ENCODE measurements at places on chromosomes 5 and 9.

DNA sequence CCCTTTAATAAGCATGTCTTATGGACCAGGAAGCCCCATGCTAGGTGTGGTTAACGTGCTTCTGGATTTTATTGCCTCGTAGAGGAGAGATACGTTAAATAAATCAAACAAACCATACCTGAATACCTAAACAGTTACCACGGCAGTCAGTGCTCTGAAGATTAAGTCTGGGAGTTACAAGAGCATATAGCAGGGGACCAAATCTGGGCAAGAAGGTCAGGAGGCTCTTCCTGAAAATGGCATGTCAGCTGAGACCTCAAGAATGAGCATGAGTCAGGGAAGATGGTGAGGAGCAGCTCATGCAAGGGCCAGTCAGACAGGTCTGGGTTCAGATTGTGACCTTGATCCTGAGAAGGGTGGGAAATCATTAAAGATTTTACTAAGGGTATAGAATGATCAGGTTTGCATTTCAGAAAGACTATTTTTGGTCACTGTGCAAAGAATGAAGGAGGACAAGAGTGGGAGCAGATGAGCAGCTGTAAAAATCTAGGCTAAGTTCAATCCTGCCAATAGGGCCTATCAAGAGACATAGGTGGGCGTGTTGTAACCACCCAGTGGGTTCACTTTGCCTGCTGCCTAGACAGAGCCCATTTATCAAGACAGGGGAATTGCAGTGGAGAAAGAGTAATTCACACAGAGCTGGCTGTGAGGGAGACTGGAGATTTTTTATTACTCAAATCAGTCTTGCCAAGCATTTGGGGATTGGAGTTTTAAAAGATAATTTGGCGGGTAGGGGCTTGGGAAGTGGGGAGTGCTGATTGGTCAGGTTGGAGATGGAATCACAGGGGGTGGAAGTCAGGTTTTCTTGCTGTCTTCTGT lies 4.8 kb upstream of the ZNF366 start:
- DNase-seq = no peak

- DNase-seq = no peak
Observed at GRCh38 chr9:92254381-92255337, 38.8 kb downstream of the IARS1 start.

- DNase-seq = no peak
Observed at GRCh38 chr9:81132796-81133195, 556.6 kb downstream of the TLE1 start.

GRCh38 chr5:142981886-142982820 lies 212.0 kb downstream of the ARHGAP26 start:
- DNase-seq = peak; percentile 75

DNA sequence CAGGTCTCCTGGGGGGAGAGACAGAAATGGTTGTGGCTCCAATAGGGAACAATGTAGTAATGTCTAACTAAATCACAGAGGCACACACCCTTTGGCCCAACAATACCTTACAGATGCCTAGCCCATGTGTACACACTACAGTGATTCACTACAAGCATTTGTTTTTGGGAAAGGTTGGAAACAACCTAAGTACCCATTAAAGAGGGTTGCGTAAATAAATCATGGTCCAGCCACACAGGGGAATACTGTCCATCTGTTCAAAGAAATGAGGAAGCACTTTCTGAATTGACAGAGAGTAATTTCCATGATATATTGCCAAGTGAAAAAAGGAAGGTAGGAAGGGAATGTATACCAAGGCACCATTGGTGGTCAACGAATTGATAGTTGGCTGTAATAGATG lies 22.0 kb upstream of the GTF3C5 start:
- DNase-seq = no peak

- no peak for DNase-seq
Observed at GRCh38 chr5:179817890-179818745, 2.6 kb upstream of the SQSTM1 start.

GRCh38 chr5:102077920-102078319 lies 218.2 kb downstream of the SLCO4C1 start:
- DNase-seq = no peak

GRCh38 chr9:115396071-115396529 lies 278.1 kb upstream of the TNC start:
- no peak for DNase-seq

DNA sequence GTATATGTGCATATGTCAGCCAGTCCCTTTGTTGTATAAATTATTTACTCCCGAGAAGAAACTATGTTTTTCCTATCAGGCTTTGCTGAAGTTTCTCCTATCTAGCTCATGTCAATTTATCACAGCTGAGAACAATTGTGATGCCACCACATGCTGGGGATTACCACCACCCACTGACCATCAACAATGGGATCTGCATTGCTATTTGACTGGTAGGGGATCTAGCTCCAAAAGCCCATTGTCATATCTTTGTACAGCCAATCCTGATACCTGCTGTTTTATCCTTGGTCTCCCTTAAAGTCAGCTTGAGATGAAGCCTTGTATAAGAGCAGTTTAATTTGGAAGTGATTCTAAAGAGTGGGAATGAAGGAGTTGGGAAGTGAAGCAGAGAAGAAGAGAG lies 53.9 kb upstream of the KCNN2 start:
- DNase-seq = no peak

- no peak for DNase-seq
Observed at GRCh38 chr5:109788596-109788995, 98.9 kb downstream of the MAN2A1 start.

DNA sequence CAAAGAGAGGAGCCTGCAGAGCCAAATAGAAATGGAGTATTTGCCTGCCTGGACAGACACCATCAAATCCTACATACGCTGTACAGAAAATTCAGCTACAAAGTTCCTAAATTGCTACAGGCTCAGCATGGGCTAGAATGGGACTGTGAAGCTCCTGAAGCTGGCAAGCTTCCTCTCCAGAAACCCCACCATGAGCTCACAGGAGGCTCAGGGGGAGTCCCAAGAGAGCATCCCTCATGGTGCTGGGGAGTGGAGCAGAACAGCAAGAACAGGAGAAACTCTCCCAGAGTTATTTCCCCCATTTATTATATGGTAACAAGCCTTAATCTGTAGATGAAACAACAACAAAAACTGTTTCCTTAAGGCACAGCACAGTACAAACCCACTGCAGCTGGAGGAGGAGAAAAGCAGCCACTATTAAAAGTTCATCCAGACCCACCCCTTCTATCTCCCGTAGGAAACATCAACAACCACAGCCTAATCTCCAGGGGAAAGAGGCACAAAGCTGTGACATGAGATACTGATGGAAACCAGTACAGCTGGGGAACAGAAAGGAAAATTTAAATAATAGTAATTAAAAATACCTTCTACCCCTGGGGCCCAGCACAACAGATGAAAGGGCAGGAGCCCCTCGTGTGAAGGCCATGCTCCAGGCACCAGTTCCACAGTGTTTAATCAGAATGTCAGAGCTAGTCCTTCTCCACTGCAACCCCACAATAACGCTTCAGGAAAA lies 548.5 kb downstream of the MTRR start:
- DNase-seq = no peak

- DNase-seq = no peak
Observed at GRCh38 chr5:76971511-76971910, 18.7 kb downstream of the CRHBP start.

DNA sequence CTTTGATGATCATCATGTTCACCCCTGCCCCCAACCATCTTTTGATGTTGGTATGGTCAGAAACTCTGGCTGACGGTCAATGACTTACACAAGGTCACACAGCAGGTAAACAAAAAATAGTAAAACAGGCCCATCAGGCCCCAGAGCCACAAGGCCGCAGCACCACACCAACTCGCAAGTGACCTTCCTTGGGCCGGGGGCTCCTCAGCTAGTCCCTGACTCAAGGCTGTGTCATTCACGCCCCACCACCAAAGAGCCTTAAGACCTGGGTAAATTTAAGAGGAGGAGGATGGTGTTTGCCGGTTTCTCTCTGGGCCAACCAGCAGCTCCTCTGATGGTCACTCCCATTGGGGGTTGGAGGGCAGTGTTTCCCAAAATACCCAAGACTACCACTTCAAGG lies 55.8 kb downstream of the PSMB7 start:
- no peak for DNase-seq

GRCh38 chr5:14672484-14673394 lies 8.2 kb downstream of the OTULIN start:
- DNase-seq = no peak

- DNase-seq = no peak
Observed at GRCh38 chr5:165143741-165144140, 1638.3 kb downstream of the MAT2B start.

DNA sequence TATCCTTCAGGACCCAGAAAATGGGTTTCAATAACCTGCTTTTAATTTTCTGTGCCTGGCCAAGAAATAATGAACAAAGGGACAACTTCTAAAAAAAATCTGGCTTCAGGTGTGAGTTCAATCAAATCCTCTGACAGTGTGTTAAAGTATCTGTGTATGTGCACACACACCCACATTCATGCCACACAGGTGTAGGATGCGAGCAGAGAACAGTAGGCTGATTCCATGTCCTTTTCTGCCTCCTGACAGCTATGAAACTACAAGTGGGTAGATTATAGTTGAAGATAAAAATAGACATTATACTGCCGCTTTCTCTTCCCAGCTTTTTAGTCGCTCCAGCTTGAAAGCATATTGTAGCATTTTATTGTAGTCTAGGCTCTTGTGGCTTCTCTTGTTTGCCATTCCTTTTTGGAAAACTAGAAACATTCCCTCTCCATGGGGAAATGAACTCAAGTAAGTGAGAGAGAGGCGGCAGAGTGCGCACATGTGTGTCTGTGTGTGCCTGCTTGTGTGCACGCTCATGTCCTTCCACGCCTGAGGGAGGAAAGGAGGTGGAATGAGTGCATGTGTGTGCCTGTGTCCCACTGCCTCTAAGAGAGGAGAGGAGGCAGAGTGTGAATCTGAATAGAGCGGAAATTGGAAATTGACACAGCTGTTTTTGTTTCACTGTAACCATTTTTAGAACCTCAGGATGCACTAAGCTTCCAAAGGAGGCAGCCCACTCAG lies 273.0 kb downstream of the ELAVL2 start:
- DNase-seq = no peak

DNA sequence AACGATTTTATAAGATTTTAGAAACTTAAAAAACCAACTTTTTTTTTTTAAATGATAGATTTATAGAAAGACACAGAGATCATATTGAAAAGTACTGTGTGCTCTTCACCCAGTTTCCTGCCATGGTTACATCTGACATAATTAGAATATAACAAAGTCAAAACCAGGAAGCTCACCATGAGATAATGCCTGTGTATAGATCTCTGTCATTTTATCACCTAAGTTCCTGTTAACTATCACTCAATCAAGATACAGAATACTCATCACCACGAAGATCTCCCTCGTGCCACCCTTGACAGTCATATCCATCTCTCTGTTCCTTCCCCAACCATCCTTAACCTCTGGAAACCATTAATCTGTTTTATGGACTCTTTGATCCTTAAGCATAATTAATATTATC lies 39.1 kb downstream of the POC5 start:
- no peak for DNase-seq

DNA sequence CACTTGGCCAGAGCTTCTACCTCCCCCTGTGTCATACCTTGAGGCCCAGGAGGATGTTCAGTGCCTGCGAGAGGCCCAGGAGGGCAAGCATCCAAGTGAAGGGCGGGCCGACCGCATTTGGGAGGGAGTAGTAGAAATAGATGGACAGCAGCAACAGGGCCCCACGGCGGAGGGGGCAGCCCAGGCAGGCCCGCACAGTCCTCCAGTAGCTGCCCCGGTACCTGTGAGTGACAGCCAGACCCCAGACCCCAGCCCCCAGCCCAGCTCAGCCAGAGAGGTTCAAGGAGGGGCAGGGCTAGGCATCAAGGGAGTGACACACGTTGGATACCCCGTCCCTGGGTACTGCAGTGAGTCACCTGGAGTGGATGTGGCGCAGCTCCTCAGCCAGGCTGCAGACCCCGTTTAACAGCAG lies 1.4 kb downstream of the STING1 start:
- peak; percentile 10 for DNase-seq

DNA sequence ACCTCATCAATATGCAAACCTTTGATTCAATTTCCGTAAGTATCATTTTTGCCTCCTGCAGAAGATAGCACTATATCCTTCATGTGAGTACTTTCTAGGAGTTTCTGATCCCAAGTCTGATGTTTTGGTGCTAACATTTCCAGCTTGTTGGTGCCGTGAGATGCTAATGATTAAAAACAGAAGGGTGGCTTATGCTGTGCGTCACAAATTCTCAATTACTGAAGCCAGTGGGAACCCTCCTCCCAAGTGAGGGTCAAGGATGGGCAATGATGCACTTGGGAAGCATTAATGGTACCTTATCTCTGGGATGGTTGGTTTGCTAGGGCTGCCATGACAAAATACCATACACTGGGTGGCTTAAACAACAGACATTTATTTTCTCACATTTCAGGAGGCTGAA lies 123.0 kb downstream of the FOXD1 start:
- DNase-seq = no peak

GRCh38 chr5:2217219-2217618 lies 334.5 kb upstream of the IRX4 start:
- no peak for DNase-seq

GRCh38 chr5:110096419-110096818 lies 406.7 kb downstream of the MAN2A1 start:
- no peak for DNase-seq

DNA sequence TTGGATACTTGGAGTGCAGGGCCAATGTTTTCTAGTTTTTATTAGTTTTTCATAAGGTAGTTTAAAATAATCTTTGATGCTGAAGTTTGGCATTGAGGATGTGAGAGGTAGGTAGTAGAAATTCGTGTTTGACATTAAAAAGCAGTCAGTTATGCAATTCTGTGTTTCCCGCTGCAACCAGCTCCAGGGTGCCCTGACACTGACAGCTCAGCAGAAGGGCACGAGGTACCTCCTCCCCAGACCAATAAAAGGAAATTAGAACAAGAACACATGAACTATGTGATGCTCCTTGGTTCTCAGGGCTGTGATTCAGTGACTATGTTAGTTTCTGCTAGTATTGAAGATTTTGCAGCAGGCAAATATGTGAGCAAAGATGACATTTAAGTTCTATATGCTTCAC lies 40.2 kb downstream of the NSUN2 start:
- no peak for DNase-seq

- no peak for DNase-seq
Observed at GRCh38 chr9:93288341-93288740, 104.4 kb downstream of the WNK2 start.

GRCh38 chr5:148808864-148809642 lies 17.4 kb upstream of the ADRB2 start:
- DNase-seq = no peak

GRCh38 chr9:121210536-121210935 lies 8.9 kb upstream of the RAB14 start:
- no peak for DNase-seq

GRCh38 chr5:143374496-143375217 lies 28.8 kb downstream of the NR3C1 start:
- DNase-seq = no peak

Measured in endothelial cell of umbilical vein (primary cell).